Esophagus squamous epithelium (tissue), 5 donors: ENCODE measurements at places on chromosomes 2 and 18. TPM values are rescaled to one million over a fixed set of nuclear protein-coding genes. Genes with fewer than 3 reads are reported as not detected.

- no peaks in the 10 kb centered on the region for H3K27me3 ChIP-seq
- H3K4me1 ChIP-seq, result no peaks in the 10 kb centered on the region
- no peaks in the 10 kb centered on the region for H3K36me3 ChIP-seq
- H3K27ac ChIP-seq, result no peak overlapping the region
Measured at GRCh38 chr2:3125001-3125760, 252.4 kb downstream of the EIPR1 start.

DNA sequence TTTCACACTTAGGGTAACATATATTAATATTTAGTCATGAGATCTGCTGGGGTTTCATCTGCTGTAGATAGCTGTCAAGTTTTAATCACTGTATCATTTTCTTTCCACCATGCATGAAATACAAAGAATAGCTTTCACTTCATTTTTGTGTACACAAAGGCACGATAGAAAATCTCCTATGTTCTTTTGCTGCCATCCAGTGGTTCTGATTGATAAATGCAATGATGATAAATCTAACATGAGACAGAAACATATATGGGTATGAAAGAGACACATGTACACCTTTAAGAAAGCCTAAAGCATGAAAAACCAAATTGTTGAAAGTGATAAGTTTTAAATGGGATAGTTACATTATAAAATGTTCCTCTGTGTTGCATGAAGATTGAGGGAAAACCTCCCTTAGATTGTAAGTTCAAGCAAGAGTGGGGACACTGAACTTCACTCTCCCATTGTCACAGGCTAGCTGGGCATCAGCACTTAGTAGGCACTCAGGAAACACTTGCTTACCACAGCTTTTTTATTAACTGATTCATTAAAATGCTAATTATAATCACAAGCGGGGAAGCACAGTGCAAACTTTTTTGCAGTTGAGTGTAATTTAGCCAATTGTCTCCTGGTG lies 31.2 kb downstream of the C1D start:
- H3K4me1 ChIP-seq, result no peaks in the 10 kb centered on the region

GRCh38 chr2:28193630-28194403 lies 198.8 kb upstream of the FOSL2 start:
- no peaks in the 10 kb centered on the region for H3K27me3 ChIP-seq
- no peak overlapping the region for H3K4me3 ChIP-seq
- no peak overlapping the region for H3K27ac ChIP-seq
- H3K36me3 ChIP-seq, result no peaks in the 10 kb centered on the region

DNA sequence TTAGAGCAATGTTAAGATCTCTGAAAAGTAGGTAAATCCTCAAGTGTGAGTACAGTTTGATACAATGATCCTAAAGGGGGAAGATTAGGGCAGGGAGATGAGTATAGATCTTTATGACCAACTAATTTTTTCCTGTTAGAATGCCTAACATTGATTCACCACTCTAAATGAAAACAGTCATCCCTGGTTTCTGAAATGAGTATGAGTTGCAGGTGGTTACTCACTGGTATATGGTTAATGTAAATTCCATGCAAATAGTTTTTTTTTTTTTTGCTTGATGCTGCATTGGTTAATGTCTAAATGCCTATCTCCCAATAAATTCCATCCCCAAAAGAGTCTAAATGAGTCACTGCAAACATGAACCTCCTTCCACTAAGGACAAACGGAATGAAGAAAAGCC lies 55.0 kb upstream of the SERPINB2 start:
- no peak overlapping the region for H3K27ac ChIP-seq
- DNase-seq, result no peak
- H3K4me1 ChIP-seq, result no peaks in the 10 kb centered on the region
- H3K27me3 ChIP-seq, result no peaks in the 10 kb centered on the region
- H3K36me3 ChIP-seq, result no peaks in the 10 kb centered on the region

GRCh38 chr2:105641389-105641811 lies 103.3 kb upstream of the NCK2 start:
- H3K27me3 ChIP-seq, result no peaks in the 10 kb centered on the region
- no peak overlapping the region for H3K27ac ChIP-seq
- H3K4me1 ChIP-seq, result peaks cover 13% of the 10 kb centered on the region

GRCh38 chr18:49744376-49745008 lies 68.8 kb downstream of the ACAA2 start:
- H3K27ac ChIP-seq, result no peak overlapping the region
- no peaks in the 10 kb centered on the region for H3K36me3 ChIP-seq
- no peak overlapping the region for H3K4me3 ChIP-seq
- DNase-seq, result no peak
- no peaks in the 10 kb centered on the region for H3K4me1 ChIP-seq

DNA sequence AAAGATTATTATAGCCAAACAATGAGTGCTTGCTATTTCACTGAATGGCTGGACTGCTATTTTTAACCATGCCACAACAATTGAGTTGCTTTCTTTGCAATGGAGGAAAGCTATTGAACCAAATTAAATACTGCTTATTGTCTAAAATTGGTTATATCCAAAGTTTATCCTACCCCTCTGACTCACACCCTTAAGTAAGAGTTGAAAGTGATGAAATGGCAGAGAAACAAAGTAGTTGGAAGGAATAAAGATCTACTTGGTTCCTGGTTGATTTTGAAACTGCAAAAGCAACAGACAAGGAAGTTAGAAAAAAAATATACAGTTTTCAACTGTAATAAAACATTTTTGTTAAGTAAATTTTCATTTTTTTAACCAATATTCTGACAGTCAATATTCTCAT lies 47.5 kb downstream of the EML4 start:
- no peak overlapping the region for H3K27ac ChIP-seq
- peaks cover 5% of the 10 kb centered on the region for H3K4me1 ChIP-seq
- no peak for DNase-seq
- H3K36me3 ChIP-seq, result no peaks in the 10 kb centered on the region

DNA sequence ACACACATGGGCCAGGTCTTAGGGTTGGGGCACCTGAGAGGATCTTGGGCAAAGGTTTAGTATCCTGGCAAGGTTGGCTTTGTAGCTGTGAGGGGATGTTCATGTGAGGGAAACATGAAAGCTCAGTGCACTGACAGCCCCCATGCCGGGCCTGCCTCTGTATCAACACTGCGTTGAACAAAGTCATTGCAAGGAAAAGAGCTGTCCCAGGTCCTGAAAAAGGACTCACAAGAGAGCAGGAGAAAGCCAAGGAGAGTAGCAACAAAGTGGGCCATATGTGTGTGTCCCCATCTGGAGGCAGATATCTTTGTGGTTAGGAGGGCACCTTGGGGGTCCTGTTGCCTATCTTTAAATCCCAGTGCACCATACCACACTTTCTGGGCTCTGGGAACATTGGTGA lies 237.8 kb upstream of the THSD7B start:
- H3K36me3 ChIP-seq, result no peaks in the 10 kb centered on the region
- DNase-seq, result no peak
- H3K4me3 ChIP-seq, result no peak overlapping the region
- no peaks in the 10 kb centered on the region for H3K27me3 ChIP-seq

DNA sequence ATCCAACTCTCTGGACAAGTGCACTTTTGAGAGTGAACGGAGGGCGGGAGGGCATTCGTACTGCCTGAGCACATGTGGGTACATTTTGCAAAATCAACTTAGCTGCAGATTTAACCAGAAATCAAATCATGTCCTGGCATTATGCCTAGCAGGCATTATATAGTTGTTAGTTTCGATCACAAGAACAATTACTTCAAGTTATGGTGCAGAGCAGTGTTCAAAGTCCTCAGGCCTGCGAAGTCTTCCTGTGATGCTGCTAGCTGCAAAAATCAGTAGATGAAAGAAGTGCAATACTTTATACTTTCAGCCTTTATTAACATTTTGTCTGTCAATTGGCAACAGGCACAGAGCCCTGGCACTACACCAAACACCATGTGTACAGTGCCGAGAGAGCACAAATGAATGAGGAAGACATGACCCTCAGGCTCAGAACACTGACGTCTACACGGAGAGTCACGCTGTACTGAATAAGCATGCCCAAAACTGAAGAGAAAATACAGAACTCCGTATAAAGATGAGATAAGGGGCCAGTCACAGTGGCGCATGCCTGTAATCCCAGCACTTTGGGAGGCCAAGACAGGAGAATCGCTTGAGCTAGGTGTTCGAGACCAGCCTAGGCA lies 92.1 kb upstream of the CREB1 start:
- H3K27me3 ChIP-seq, result no peaks in the 10 kb centered on the region
- H3K4me1 ChIP-seq, result peaks cover 21% of the 10 kb centered on the region
- no peak overlapping the region for H3K4me3 ChIP-seq
- DNase-seq, result no peak

DNA sequence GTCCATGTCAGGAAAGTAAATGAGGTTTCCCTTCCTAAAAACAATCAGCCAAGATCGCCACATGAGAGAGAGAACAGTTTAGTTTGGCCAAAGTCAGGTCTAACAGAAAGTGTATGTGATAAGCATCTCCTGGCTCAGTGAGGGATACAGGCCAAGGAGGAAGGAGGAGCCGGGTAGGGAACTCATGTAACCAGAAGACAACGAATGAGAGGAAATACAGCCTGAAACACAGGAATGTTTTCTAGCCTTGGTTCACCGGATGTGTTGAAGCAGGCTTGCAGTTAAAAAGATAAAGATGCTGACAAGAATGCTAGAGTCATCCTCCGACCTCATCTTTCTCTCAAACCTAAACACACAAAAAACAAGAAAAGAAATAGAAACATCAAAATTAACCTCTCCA lies 283.9 kb upstream of the SIX2 start:
- no peak for DNase-seq
- no peak overlapping the region for H3K27ac ChIP-seq
- no peaks in the 10 kb centered on the region for H3K36me3 ChIP-seq
- no peaks in the 10 kb centered on the region for H3K27me3 ChIP-seq
- no peak overlapping the region for H3K4me3 ChIP-seq
- no peaks in the 10 kb centered on the region for H3K4me1 ChIP-seq

DNA sequence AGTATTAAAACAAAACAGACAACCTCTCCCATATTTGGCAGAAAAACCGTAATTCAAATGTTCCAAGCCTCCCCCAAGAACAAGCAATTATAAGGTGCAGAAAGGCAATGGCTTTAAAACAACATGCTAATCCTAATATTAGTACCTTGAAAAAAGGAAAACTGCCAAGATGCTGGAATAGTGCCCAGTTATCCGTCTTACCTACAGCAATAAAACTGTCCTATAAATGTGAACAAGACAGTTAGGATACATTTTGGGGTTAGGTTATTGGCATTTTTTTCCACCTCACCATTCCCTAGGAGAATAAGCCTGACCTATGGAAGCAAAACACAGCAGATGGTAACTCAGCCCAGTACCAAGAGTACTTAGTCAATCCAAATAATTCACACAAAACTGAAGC lies 83.2 kb downstream of the TCF4 start:
- no peak overlapping the region for H3K4me3 ChIP-seq
- peaks cover 8% of the 10 kb centered on the region for H3K4me1 ChIP-seq
- H3K36me3 ChIP-seq, result no peaks in the 10 kb centered on the region
- no peaks in the 10 kb centered on the region for H3K27me3 ChIP-seq
- no peak overlapping the region for H3K27ac ChIP-seq

- no peaks in the 10 kb centered on the region for H3K27me3 ChIP-seq
- no peak overlapping the region for H3K4me3 ChIP-seq
- H3K4me1 ChIP-seq, result peaks cover 98% of the 10 kb centered on the region
- no peak for DNase-seq
- H3K27ac ChIP-seq, result no peak overlapping the region
Measured at GRCh38 chr2:9228088-9228751, 21.6 kb downstream of the ASAP2 start.

DNA sequence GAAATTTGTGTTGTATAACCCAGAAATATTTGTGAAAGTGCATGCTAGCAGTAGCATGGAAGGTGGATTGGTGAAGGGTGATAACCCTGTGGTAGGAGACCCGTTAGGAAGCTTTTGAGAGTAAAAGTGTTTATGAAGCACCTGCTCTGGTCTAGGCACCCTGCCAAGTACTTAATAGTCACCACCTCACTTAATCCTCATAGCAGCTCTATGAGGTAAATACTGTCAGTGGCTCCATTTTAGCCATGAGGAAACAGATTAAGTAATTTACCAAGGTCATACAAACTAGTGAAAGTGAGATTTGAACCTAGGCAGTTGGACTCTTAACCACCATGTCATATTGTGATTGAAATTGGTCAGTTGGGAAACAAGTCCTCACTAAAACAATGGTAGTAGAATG lies 66.8 kb downstream of the TET3 start:
- no peak for DNase-seq
- H3K27ac ChIP-seq, result peak overlapping the region; percentile 62
- H3K36me3 ChIP-seq, result peaks cover 30% of the 10 kb centered on the region
- H3K4me3 ChIP-seq, result no peak overlapping the region

DNA sequence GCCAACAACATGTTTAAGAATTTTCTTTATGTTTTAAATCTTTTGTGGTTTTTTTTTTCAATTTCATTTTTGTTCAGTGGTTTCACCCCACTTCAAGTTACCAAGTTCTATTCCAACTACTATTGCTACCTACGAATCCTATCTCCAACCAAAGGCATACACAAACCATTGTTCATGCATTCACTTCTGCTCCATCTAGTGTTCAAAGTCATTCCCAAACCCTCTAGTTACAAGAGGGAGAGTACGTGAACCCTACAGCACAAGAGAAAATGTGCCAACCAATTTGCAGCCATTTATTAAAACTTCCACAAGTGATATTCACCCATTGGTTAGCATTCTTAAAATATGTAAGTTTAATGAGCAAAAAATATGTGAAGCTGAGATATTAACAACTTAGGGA lies 295.1 kb upstream of the KYNU start:
- no peaks in the 10 kb centered on the region for H3K27me3 ChIP-seq
- H3K36me3 ChIP-seq, result no peaks in the 10 kb centered on the region
- no peak overlapping the region for H3K27ac ChIP-seq

DNA sequence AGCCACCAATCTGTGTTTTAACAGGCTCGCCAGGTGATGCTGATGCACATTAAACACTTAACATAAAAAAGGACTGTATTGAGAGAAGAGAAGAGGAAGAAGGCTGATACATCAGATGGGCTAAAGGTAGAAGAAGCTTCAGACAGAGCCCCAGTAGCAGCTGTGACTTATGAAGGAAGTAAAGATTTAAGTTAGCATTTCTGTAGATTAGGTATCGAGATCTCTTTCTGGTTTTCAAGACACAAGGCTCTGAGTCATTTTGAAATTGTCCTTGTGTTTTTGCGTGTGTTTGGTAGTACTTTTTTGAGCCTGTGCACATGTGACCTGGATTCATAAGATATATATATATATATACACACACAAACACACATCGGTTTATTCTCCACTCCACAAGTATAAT lies 40.6 kb upstream of the GCFC2 start:
- no peaks in the 10 kb centered on the region for H3K4me1 ChIP-seq
- H3K27ac ChIP-seq, result no peak overlapping the region
- no peaks in the 10 kb centered on the region for H3K36me3 ChIP-seq
- no peaks in the 10 kb centered on the region for H3K27me3 ChIP-seq
- H3K4me3 ChIP-seq, result no peak overlapping the region

GRCh38 chr2:38409156-38410102 lies 32.4 kb upstream of the ATL2 start:
- no peaks in the 10 kb centered on the region for H3K27me3 ChIP-seq
- no peak overlapping the region for H3K4me3 ChIP-seq
- no peaks in the 10 kb centered on the region for H3K36me3 ChIP-seq

CABLES1 gene
- 7.4 TPM for total RNA-seq

EHBP1 gene
- total RNA-seq, result 81.7 TPM

OXER1 gene
- 1.9 TPM for total RNA-seq

SDC1 gene
- 757 TPM for total RNA-seq

CCDC121 gene
- total RNA-seq, result 0.87 TPM

MBP gene
- total RNA-seq, result 21.9 TPM

FAM237A gene
- total RNA-seq, result not detected

SGPP2 gene
- 66.0 TPM for total RNA-seq

TMEM150A gene
- total RNA-seq, result 7.8 TPM

CERS6 gene
- total RNA-seq, result 20.5 TPM

DSG4 gene
- not detected for total RNA-seq
